Posterior cingulate gyrus (tissue), 11 donors: ENCODE measurements at places on chromosomes 2 and 18.
A peak's percentile ranks its signal among the peaks of the same experiment; 100 is the strongest.

GRCh38 chr2:135299658-135300244, 231.3 kb downstream of the ZRANB3 start:
- no peak for DNase-seq

- no peak for DNase-seq
Measured at GRCh38 chr18:31407649-31408048, 31.1 kb downstream of the DSG4 start.

- DNase-seq, result no peak
Measured at GRCh38 chr18:11488175-11488574, 121.2 kb upstream of the SLC35G4 start.

DNA sequence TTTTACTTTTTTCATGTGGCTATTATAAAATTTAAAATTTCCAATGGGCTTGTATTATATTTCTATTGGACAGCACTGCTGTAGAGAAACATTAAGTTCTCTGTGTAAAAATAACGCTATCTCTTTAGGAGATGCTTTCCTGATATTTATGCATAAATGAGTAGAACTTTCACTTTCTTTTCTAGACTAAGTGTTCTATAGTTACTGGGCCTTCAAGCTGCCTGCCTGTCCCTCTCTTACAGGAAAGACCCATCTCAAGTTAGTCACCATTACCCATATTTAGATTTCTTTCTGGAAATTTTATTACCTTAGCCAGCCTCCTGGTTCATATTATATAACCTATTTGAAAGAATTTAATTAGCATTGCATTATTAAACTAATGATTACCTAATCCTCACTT, 4.8 kb downstream of the ITGA4 start:
- DNase-seq, result no peak

GRCh38 chr2:235543851-235544688, 50.2 kb downstream of the AGAP1 start:
- peak; percentile 74 for DNase-seq

DNA sequence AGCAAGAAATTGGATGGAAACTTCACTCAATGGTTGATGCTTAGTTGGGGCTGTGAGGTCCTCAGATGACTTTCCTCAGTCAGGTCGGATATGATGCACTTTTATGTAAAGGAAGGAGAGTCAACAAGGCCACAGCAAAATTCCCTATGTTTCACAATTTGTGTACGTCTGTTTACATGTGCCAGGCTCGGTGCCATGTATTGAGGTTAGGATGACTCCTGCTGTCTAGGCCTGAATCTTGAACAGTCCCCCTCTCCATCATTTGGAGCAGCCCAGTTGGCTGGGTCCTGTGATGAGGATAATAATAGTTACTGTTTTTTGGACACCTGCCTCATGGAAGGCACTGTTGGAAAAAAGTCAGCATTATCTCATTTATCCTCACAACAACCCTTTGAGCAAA, 43.1 kb downstream of the VSNL1 start:
- no peak for DNase-seq

DNA sequence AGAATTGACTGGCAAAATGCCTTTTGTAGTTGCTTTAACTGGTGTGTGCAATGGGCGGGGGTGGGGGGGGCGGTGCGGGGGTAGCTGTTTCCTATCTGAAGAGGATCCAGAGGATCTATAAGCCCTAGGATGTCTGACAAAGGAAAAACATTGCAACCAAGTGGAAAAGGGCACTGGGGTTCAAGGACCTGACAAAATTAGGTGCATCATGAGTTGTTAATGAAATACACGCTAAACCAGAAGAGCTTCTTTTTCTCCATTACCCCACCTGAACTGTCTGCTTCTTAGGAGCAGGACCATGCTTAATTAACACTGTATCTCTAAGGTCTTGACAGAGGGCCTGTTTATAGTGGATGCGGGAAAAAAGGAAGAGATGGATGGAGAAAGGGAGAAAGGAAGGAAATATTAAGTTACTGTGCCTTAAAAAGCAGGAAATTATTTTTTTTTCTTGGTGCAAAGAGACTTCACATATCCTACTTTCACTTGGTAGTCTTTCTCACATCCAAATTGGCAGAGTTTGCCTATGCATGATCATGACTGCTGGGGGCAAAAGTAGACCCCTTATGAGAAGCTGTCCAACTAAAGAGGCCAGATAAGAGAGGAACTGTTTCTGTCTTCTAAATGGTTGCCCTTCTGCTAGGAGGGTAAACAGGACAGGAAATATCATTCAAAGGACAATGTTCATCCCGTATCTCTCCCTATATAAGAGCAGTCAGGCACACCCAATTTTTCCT, 4.6 kb downstream of the RND3 start:
- no peak for DNase-seq

DNA sequence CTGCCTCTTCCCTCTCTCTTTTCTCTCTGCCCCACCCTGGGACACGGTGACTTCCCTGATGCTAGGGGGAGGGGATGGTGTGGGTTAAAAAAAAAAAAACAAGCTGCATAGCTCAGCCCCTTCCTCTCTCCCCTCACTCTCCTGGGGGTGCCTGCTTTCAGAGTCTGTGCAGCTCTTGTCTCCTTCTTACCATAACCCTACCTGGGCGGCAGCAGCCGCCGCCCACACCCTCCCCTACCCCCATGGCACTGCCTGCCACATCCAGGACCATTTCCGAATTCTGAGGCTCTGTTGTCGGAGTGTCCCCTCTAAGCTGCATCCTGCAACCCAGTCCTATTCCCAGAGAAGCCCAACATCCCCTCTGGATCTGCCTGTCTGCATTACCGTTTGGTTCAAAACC, 16.0 kb downstream of the TTC32 start:
- no peak for DNase-seq
